ENCODE measurements at places on chromosomes 16 and 17. TPM values are rescaled to one million over a fixed set of nuclear protein-coding genes. Genes with fewer than 3 reads are reported as not detected.

The RND2 gene
- total RNA-seq, result 1.2 TPM

The WNK4 gene
- 0.44 TPM for total RNA-seq

The HS3ST4 gene
- not detected for total RNA-seq

The SLX1B gene
- total RNA-seq, result 29.3 TPM

The IL32 gene
- total RNA-seq, result 2.0 TPM

The GINS3 gene
- 2.3 TPM for total RNA-seq

The NHLRC4 gene
- 4.2 TPM for total RNA-seq

The TBC1D3B gene
- total RNA-seq, result 17.2 TPM

The RAB11FIP4 gene
- 70.5 TPM for total RNA-seq

The CPNE7 gene
- 0.61 TPM for total RNA-seq

The RPAIN gene
- total RNA-seq, result 127 TPM

The DNAI2 gene
- total RNA-seq, result not detected

The CCDC200 gene
- 0.74 TPM for total RNA-seq

The ZG16 gene
- not detected for total RNA-seq

The FSCN2 gene
- total RNA-seq, result 6.3 TPM

The COL1A1 gene
- 11.6 TPM for total RNA-seq

The SLC25A10 gene
- 6.5 TPM for total RNA-seq

The ZCCHC14 gene
- total RNA-seq, result 4.4 TPM

The SDR42E2 gene
- total RNA-seq, result 0.27 TPM

The TP53TG3 gene
- total RNA-seq, result not detected

The CEP295NL gene
- 2.9 TPM for total RNA-seq

The TMEM204 gene
- total RNA-seq, result 0.58 TPM

The CA7 gene
- not detected for total RNA-seq

The SALL1 gene
- not detected for total RNA-seq

The WIPI1 gene
- total RNA-seq, result 14.7 TPM

The KRT12 gene
- total RNA-seq, result not detected

The ATP6V0A1 gene
- total RNA-seq, result 59.1 TPM

The ENGASE gene
- 122 TPM for total RNA-seq

The KRTAP4-4 gene
- not detected for total RNA-seq

The GSPT1 gene
- 72.6 TPM for total RNA-seq

The CAMTA2 gene
- total RNA-seq, result 57.6 TPM

The SLC5A11 gene
- total RNA-seq, result 0.62 TPM

The IGSF6 gene
- 1.3 TPM for total RNA-seq

All from B cell (primary cell).